Mammary epithelial cell (primary cell): ENCODE measurements at places on chromosomes 11 and 22. TPM values are rescaled to one million over a fixed set of nuclear protein-coding genes. Genes with fewer than 3 reads are reported as not detected.

DNA sequence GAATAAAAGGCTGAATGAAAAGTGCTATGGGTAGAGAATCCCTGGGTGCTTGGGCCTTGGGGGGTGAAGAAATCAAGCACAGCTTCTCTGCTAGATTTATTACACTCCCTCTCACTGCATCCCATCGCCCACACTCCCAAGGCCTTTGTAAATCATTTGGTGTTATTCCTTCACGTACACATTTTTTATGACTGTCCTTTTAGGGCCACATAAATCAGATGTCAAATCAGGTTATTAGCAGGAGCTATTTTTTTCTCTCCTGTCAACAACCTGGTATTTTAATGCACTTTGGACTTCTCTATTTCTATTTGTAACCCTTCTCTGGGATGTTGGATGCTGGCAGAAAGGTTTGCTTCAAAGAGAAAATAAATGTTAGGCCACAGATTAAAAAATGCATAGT, 408.8 kb downstream of the INSC start:
- no peak for DNase-seq

- DNase-seq: peak; percentile 69
Observed at GRCh38 chr11:2929950-2930703, 907 bp upstream of the PHLDA2 start.

Gene PPME1
- total RNA-seq: 32.8 TPM

- no peak for DNase-seq
Observed at GRCh38 chr22:23613193-23613972, 18.7 kb downstream of the DRICH1 start.

Gene MOV10L1
- not detected in 2 replicates for total RNA-seq
